ENCODE measurements at places on chromosomes 13 and 19. TPM values are rescaled to one million over a fixed set of nuclear protein-coding genes. Genes with fewer than 3 reads are reported as not detected.

GRCh38 chr13:92379371-92379770 lies 847.2 kb upstream of the GPC6 start:
- no peak overlapping the region for H3K4me3 ChIP-seq
- no peak for DNase-seq
- H3K27ac ChIP-seq: no peak overlapping the region
- no peaks in the 10 kb centered on the region for H3K36me3 ChIP-seq
- H3K4me1 ChIP-seq: no peaks in the 10 kb centered on the region

DNA sequence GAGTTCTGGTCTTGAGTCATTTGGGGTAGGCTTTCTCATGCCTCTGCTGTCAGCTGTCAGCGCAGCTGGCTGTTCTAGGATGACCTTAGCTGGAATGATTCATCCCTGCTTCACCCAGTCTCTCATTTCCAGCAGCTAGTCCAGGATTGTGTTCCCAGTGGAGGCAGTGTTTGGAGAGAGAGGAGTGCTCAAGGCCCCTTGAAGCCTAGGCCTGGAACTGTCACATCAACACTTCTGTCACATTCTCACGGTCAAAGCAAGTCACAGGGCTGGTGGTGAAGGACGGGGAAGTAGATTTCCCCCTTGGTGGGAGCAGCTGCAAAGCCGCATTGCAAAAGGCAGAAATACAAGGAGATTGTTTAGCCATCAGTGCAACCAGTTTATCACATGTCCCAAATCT lies 15.2 kb downstream of the TPT1 start:
- peak; percentile 70 for DNase-seq
- H3K27ac ChIP-seq: peak overlapping the region; percentile 78
- H3K27me3 ChIP-seq: no peaks in the 10 kb centered on the region
- H3K36me3 ChIP-seq: no peaks in the 10 kb centered on the region
- no peak overlapping the region for H3K4me3 ChIP-seq

DNA sequence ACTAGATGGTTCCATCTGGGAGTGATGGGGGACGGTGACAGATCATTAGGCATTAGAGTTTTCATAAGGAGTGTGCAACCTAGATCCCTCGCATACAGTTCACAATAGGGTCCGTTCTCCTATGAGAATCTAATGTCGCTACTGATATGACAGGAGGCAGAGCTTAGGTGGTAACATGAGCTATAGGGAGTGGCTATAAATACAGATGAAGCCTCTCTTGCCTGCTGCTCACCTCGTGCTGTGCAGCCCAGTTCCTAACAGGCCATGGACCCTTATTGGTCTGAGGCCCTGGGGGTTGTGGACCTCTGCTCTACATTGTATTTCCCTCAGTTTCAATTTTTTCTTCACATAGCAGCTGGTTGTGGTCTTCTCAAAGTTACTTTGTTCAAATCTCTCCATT lies 56.5 kb downstream of the CDK8 start:
- DNase-seq: no peak
- H3K36me3 ChIP-seq: no peaks in the 10 kb centered on the region
- peaks cover 29% of the 10 kb centered on the region for H3K4me1 ChIP-seq
- no peak overlapping the region for H3K4me3 ChIP-seq
- no peaks in the 10 kb centered on the region for H3K27me3 ChIP-seq

DNA sequence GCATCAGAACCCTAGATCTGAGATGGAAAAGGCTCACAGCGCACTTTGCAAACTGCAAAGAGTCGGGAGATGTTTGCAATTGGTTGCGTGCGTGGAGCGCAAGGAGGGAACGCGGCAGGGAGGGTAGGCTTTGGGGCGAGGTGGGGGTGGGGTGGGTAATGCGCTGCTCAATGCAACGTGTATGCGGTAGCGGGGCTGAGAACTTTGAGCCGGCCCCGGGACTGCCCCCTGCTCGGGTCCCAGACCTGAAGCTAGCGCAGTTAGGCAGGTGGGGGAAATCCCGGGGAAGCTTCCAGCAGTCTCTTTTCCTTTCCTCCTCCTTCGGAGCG lies 971 bp downstream of the FOSB start:
- H3K4me3 ChIP-seq: peak overlapping the region; percentile 82
- peaks cover 22% of the 10 kb centered on the region for H3K4me1 ChIP-seq
- H3K36me3 ChIP-seq: no peaks in the 10 kb centered on the region
- no peaks in the 10 kb centered on the region for H3K27me3 ChIP-seq
- DNase-seq: no peak

GRCh38 chr13:39411511-39411910 lies 191.5 kb downstream of the LHFPL6 start:
- H3K27me3 ChIP-seq: no peaks in the 10 kb centered on the region
- H3K4me1 ChIP-seq: peaks cover 45% of the 10 kb centered on the region
- no peak for DNase-seq
- no peaks in the 10 kb centered on the region for H3K36me3 ChIP-seq

DNA sequence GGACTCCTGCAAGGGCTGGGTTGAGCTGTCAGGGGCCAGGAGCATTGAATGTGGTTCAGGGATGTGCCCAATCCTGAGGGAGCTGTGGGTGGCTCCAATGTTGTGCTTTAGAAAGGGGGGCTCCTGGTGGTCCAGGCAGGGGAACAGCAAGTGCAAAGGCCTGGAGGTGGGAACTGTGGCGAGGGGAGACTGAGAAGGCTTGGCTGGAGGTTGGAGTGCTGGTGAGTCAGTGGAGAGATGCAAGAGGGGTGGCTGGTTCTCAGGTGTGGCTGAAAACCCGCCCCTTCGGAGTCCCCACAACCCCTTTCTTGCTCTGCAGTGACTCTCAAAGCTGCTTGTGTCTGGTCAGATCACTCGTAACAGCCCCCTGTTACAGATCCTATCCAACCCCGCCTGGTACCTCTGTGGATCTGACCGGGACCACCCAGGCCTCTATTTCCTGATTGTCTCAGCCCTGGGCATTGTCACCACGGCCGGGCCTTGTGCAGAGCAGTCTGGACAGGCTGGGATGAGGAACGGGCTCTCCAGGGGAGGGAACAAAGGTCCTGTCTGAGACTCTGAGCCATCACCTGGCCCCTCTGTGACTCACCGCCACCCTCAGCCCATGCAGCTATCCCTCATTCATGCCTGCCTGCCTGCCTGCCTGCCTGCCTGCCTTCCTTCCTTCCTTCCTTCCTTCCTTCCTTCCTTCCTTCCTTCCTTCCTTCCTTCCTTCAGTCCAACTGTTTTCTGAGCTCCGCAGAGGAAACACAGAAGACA lies 1.4 kb upstream of the KCNN1 start:
- H3K27ac ChIP-seq: no peak overlapping the region
- no peak overlapping the region for H3K4me3 ChIP-seq
- H3K27me3 ChIP-seq: peaks cover 53% of the 10 kb centered on the region
- no peaks in the 10 kb centered on the region for H3K4me1 ChIP-seq

- H3K27ac ChIP-seq: peak overlapping the region; percentile 76
- no peaks in the 10 kb centered on the region for H3K36me3 ChIP-seq
- no peak for DNase-seq
- no peaks in the 10 kb centered on the region for H3K4me1 ChIP-seq
Observed at GRCh38 chr13:41546372-41547190, 89.2 kb downstream of the RGCC start.

DNA sequence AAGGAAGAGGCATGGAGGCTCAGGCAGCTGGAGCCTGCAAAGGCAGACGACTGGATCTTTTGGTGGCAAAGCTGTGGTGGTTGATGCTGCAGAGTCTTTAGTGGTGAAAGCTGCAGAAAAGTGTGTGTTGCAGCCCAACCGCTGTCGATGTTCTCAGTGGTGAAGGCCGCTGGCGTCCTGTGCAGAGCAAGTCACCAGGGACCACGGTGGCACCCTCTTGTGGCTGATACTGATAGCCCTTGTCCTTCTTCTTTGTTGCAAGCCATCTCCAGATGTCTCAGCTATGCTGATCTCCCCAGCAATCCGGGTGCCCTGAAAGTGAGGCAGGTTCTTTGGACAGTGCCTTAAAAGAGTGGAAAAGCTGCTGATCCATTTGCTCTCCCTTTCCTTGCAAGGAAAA lies 610.9 kb upstream of the PCDH9 start:
- no peak for DNase-seq
- H3K4me1 ChIP-seq: no peaks in the 10 kb centered on the region
- H3K36me3 ChIP-seq: no peaks in the 10 kb centered on the region
- H3K27ac ChIP-seq: no peak overlapping the region
- H3K27me3 ChIP-seq: no peaks in the 10 kb centered on the region
- H3K4me3 ChIP-seq: no peak overlapping the region

- no peak for DNase-seq
- H3K27me3 ChIP-seq: peaks cover 7% of the 10 kb centered on the region
- peaks cover 3% of the 10 kb centered on the region for H3K4me1 ChIP-seq
- H3K36me3 ChIP-seq: no peaks in the 10 kb centered on the region
Observed at GRCh38 chr19:57667228-57667627, 1.5 kb upstream of the ZSCAN4 start.

- H3K4me1 ChIP-seq: no peaks in the 10 kb centered on the region
- H3K36me3 ChIP-seq: no peaks in the 10 kb centered on the region
Observed at GRCh38 chr13:110825516-110825915, 89.4 kb downstream of the ANKRD10 start.

DNA sequence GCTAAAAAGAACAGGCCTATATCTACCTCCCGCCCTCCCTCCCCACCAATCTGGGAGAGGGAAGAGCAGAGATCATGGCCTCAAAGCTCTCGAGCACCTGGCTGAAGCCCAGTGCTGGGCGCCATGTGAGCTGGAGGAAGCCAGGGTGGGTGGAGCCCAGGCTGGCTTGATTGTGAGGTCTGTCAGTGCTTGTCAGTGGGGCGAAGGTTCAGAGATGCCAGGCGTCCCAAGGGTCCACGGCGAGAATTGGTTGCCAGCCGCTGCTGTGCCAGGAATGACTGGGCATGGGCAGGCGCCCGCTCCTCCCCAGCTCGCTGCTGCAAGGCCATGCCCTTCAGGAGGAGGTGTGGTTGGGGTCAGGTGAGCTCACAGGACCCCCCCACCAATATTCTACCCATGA lies 11.5 kb downstream of the BEST2 start:
- no peaks in the 10 kb centered on the region for H3K36me3 ChIP-seq
- no peak overlapping the region for H3K27ac ChIP-seq
- H3K27me3 ChIP-seq: no peaks in the 10 kb centered on the region

DNA sequence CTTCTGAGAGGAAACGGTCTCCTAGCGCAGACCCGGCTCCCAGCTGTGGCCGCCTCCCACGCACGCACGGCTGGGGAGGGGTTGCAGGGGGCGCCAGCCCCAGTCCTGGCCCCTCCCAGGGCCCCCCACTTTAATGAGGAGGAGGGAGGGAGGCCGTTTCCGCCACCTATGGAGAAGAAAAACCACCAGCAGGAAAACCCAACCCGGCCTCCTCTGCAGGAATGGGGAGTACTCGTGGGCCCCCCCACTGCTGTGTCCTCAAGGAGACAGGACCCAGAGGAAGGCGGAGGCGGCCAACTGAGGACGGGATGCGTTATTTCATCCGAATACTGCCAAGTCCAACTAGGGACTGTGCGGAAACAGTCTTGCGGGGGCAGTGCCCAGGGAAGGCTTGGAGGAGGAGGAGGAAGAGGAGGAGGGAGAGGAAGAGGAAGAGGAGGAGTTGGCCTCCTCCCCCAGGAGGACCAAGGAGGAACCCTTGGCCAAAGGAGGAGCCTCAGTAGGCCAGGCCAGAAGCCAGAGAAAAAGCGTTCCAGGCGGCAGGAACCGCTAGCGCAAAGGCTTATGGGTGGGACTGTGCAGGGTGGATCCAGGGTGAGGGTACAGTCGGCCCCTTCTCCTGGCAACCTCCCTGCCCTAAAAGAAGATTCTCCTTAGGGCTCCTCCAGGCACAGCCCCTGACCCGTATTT lies 3.9 kb upstream of the SSBP4 start:
- H3K27me3 ChIP-seq: peaks cover 20% of the 10 kb centered on the region
- H3K36me3 ChIP-seq: no peaks in the 10 kb centered on the region
- H3K4me1 ChIP-seq: peaks cover 38% of the 10 kb centered on the region
- H3K4me3 ChIP-seq: peak overlapping the region; percentile 24

DNA sequence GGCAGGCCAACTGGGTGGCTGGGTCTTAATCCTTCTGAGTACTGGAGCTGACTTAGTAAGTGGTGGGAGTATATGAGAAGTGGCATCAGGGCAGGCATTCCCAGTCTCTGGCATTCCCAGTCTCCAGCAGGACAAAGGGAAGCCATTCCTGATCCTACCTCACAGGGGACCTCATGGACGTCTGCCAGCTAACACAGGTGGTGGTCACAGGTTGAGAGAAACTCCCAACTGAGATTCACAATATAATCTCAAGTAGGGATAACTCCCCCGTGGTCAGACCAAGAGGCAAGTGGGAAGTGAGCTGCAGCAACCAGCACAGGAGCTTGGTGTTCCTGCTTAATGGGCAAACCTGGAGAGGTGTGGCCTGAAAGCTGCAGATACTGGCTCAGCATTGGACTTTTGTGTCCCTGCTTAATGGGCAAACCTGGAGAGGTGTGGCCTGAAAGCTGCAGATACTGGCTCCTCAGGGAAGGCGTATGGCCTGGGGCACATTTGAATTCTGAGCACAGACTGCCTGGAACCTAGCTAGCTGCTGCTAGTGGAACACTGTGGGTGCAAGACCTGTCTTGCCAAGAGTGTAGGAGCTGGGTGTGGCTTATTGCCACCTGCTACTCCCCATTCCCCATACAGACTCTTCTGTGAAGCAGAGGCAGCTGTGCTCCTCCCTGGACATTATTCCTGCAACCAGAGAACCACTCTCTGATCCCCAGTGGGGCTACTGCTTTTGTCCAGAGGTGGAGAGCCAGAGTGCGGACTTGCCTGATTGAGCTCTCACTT lies 25.9 kb upstream of the OR10H2 start:
- DNase-seq: no peak
- no peaks in the 10 kb centered on the region for H3K4me1 ChIP-seq
- H3K4me3 ChIP-seq: no peak overlapping the region
- no peaks in the 10 kb centered on the region for H3K27me3 ChIP-seq

- no peak for DNase-seq
- no peaks in the 10 kb centered on the region for H3K4me1 ChIP-seq
- no peaks in the 10 kb centered on the region for H3K27me3 ChIP-seq
- no peak overlapping the region for H3K27ac ChIP-seq
- H3K36me3 ChIP-seq: no peaks in the 10 kb centered on the region
Observed at GRCh38 chr13:82220641-82221040, 1661.6 kb downstream of the SLITRK1 start.

GRCh38 chr13:99151516-99151915 lies 49.1 kb upstream of the UBAC2 start:
- no peaks in the 10 kb centered on the region for H3K4me1 ChIP-seq
- H3K27ac ChIP-seq: no peak overlapping the region
- no peaks in the 10 kb centered on the region for H3K27me3 ChIP-seq
- H3K36me3 ChIP-seq: no peaks in the 10 kb centered on the region
- no peak overlapping the region for H3K4me3 ChIP-seq

DNA sequence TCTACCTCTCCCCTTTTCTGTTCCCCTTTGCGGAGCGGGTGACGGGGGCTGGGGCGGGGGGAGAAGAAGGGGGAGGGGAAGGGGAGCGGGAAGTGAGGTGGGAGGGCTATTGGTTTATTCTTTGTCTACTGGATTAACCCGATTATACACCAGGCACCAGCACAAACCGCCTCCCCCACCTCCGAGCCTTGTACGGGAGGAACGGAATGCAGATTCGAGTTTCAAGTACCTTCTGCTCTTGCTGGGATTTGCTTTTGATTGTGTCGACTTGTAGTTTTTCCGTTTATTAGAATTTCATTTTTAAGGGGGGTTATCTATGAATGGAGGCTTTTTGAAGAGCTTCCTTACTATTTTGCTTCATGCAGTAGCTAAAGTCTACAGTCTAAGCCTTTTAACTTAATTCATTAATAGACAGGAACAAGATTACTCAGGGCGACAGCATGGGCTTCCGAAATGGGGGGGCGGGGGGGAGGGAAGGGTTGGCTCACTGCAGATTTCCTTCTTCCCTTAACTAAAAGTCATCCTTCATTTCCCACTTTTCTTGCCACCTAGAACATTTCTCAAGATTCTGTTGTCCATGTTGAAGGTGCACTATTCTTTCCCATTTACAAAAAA lies 937 bp upstream of the SPRY2 start:
- peak overlapping the region; percentile 92 for H3K27ac ChIP-seq
- H3K27me3 ChIP-seq: no peaks in the 10 kb centered on the region
- DNase-seq: peak; percentile 28
- H3K4me3 ChIP-seq: peak overlapping the region; percentile 87
- H3K36me3 ChIP-seq: no peaks in the 10 kb centered on the region
- peaks cover 39% of the 10 kb centered on the region for H3K4me1 ChIP-seq

Gene HSD17B14
- total RNA-seq: 1.7 TPM

Gene RNASEH2B
- 11.1 TPM for total RNA-seq

Gene CERS4
- total RNA-seq: 4.0 TPM

Gene EXOC3L2
- not detected for total RNA-seq
